D341Med (cell line): ENCODE measurements at places on chromosomes 4 and X.
A peak's percentile ranks its signal among the peaks of the same experiment; 100 is the strongest.

DNA sequence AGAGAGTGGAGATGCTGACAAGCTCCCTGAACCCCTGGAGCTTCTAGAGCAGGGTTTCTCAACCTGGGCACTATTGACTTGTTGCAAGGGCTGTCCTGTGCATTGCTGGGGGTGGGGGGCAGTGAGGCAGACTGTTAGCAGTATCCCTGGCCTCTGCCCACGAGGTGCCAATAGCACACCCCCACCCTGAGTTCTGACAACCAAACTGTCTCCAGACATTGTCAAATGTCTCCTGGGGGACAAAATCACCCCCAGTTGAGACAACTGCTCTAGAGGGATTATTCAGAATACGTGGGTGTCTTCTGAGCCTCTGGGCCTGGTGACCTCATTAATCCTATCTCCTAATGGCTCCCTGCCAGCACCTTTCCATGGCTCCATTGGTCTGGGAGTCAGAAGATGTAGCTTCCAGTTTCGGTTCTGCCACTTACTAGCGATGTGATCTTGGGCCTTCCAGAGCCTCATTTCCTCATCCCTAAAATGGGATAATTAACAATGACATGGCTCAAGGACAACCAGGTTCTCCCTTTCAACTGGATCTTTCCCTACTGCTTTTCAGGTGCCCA, 17.6 kb upstream of the PJA1 start:
- no peak for DNase-seq

GRCh38 chr4:7864685-7865084, 75.0 kb downstream of the AFAP1 start:
- no peak for DNase-seq

- no peak for DNase-seq
These were observed 16.3 kb downstream of the PROM1 start for GRCh38 chr4:16067515-16067914.

DNA sequence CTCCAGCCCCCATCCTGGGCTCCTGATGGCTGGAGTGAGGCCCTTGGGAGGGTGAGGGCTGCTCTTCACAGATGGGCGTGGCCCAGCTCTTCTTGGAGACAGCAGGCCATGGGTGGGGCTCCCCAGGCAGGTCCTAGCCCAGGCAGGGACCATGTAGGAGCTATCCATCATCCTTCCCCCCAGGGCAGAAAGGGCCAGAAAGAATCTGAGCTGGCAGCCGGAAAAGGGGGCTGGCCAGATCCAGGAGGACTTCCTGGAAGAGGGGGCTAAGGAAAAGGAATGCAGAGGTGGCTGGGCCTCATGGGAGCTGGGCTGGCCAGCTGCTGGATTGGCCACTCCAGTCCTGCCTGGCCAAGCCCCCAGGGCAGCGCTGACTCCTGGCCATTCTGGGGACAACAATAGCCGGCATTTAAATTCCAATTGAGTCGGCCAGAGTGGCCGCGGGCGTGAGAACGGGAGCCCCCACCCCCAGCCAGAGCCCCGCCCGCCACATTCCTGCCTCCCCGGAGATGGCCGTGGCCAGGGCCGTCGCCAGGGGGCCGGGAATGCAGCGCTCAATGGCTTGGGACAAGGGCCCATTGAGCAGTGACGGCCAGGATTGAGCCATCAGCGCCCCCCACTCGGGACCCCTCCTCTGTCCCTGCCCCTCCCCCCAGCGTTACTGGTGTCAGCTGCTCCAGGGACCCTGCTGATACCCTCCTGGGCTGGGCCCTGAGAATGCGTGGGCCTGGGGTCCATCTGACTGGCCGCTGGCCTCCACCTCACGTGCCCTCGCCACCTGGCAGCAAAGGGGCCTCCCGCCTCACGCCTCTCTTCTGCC, 15.1 kb upstream of the FGFR3 start:
- DNase-seq = no peak

GRCh38 chr4:17082186-17082585, 183.7 kb upstream of the LDB2 start:
- no peak for DNase-seq

- peak; percentile 58 for DNase-seq
These were observed 241.3 kb downstream of the CFAP299 start for GRCh38 chr4:80576796-80577195.

DNA sequence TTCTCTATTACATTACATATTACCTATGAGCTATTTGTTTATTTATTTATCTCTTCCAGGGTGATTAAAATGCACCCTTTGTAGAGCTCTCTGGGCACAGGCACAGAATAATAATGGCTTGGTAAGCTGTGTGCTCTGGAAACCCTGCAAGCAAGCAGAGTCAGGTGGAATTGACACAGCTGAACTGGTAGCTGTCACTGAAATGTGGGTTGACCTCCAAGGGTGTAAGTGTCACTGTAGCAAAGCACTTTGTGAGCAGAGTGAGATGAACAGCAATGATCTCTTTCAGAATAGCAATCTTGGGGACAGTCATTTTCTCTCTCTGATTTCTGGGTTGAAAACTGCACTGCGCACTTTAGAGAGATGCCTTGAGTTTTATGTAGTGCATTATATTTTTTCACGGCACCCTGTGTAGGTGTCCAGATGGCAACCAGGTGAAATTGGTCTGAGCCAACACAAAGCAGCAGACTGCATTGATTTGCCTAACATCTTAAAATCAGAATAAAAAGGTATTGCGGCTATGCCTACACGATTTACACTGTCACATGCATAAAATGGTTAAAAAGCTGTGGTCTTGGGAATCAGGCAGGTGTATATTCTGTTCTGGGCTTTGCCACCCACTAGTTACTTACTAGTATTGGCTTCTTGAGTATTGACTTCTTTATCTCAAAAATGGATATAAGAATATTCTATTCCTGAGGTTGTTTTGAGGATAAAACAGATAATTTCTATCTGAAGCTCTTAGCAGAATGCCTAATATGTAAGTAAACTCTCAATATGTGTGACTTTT, 450.3 kb downstream of the RAPGEF2 start:
- no peak for DNase-seq

DNA sequence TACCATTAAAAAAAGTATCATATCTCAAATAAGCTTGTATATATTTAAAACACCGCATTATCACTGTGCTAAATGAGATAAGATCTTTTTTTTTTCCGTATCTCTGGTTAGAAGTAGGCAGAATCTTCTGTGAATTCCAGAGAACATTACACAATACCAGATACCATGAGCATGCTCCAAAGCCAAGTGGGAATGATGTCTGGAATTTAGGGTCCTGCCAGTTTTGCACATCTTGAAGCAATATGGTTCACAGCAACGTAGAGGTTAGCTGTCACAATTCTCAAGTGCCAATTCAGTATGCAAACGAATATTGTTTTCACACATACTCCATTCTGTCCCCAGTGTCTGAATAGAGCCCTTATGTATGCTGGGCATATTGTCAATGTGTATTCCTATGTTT, 127.5 kb upstream of the NEIL3 start:
- no peak for DNase-seq

GRCh38 chr4:187183346-187183745, 459.7 kb upstream of the FAT1 start:
- DNase-seq = no peak

- no peak for DNase-seq
These were observed 42.5 kb upstream of the ITM2A start for GRCh38 chrX:79409657-79410056.

DNA sequence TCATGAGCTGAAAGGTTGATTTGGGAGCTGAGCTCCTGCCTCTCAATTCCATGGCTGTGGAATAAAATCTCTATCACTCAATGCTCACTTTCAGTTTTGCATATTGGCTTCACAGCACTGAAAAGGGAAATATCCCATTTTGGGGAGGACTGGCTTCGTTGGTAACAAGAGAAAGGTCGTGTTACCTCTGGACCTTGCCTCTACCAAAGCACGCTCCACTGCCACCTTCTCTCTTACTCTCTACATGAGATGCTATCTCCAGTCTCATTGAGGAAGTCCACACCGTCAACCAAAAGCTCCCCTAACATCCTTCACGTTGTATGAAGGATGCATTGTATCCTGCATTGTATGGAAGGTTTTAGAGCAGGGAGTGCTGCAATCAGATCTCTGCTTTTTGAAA, 195.0 kb upstream of the LDB2 start:
- no peak for DNase-seq
